ENCODE measurements at places on chromosomes 7 and 10.

DNA sequence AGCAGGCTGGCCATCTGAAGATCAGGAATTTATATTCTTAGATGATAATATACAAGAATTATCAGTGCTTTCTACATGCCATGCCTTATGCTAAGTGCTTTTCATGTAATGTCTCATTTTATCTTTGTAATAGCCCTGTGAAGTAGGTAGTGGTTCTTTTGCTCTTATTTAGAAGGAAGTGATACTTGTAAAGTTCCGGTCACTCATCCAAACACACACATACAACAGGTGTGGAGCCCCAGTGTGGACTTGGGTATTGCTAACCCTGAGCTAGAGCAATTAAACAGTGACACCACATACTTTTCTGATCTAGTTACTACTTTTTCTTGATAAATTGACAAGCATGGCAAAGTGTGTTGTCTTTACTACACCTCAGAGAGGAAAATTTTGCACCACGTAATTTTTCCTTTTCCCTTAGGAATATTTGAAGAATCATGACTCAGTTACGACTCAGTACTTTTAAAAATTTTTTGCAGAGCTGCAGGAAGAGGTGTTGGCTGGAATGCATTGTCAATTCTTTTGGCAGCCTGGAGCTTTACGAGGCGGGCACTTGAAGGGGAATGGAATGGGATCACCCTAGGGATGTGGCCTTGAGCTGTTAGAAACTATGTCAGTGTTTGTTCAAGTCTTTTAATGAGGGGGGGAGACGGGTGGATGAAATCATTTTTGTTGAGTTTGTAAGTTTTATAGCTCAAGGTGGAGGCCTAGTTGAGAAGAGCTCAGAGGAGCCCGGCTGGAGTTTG lies 212.5 kb upstream of the CELF2 start:
- DNase-seq: no peak

DNA sequence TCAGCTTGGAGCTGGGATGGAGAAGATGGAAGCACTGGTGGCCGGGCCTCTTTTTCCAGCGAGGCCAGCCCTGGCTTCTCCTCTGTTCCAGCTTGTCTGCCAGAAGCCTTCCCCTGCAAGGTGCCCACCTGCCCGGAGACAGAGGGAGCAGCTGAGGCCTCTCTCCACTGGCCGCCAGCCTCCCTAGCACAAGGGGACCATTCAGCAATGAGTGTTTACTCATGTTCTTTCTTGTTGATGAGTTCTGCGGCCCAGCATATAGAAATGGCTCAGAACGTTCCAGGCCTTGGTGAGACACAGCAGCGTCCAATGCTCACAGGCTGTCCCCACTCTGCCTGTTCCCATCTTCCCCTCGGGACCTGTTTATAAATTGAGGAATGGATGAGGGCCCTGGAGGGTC lies 47.3 kb downstream of the CHST3 start:
- no peak for DNase-seq

DNA sequence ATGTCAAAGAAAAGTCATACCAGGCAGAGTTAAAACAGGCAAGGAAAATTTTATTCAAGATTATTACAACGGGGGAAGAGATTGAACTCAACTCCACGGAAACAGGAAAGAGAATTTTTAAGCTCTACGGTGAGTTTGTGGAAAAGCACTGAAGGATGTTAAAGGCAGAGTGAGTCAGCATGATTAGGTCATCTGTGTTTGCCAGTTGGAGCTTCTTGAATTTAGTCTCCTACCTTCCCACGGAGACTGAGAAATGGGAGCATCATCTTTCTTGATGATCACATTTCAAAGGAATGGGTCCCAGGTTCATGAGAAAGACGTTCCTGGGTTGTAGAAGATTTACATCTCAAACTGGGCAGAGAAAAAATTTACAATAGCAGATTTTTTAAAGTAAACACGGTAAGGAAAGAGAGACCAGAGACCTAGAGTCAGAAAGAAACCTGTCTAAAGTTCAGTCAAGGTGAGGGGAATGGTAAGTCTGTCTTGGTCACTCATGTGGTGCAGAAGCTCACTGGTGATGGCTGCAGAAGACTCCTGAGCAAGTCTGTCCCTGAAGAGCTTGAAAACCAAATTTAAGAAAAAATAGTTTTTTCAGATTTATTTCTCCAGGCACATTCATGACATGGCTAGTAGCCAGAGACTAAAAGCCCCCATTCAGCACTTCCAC lies 516.9 kb upstream of the LRRN3 start:
- no peak for DNase-seq

GRCh38 chr10:121926157-121926556 lies 1.7 kb downstream of the ATE1 start:
- no peak for DNase-seq

GRCh38 chr7:122600042-122600441 lies 98.9 kb downstream of the RNF133 start:
- no peak for DNase-seq

DNA sequence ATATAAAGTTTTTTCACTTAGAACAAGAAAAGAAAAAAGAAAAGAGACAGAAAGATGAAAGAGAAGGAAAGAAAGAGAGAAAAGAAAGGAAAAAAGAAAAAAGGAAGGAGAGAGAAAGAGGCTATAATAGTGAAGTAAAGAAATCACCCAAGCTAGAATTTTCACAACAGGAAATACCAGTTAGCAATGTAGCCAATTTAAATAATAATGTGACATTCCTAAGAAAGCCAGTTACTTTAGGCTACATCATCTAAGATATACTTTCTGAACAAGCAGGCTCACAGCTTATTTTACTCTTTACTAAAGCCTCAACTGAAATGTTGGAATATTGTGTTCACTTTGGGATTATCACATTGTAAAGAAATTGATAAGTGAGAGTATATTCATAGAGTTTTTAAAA lies 53.6 kb downstream of the GPR37 start:
- DNase-seq: no peak

- DNase-seq: no peak
Measured at GRCh38 chr10:88090568-88091214, 227.3 kb downstream of the PTEN start.

DNA sequence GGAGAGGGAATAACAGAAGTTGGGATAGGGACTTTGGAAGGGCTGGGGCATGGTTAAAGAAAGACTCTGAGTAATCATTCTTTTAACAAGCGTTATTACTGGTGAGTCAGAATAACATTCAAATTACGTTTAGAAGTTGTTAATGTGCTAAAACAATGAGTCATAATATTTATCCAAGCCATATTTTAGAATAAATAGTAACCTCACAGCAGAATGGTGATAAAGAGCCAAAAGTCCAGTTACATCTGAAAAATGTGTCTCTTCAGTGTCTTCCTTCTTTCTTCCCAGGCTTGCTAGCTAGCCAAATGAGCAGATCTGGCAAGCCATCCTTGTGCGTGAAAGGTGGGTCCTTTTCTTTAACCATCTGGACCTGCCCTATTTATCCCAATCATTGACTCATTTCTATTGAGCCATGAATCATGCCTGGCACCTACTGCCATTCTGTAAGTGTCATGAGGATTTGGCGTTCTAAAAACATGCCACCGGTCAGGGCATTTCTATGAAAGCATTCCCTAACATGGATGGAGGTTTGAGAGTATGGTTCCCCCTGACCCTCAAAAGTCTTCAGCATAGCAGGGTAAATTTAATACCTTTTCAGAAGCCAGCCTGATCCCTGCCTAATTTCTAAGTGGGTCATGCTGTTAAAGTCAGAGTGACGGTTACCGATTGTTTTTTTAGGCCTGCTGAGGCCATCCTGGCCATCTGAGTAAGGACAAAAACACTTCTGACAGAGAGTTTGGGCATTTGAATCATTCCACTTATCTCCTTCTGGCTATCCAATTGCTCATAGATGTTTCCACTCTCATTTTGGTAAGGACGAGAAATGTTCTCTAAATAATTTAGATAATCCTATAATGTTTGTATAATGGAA lies 26.9 kb downstream of the MYPN start:
- DNase-seq: no peak

DNA sequence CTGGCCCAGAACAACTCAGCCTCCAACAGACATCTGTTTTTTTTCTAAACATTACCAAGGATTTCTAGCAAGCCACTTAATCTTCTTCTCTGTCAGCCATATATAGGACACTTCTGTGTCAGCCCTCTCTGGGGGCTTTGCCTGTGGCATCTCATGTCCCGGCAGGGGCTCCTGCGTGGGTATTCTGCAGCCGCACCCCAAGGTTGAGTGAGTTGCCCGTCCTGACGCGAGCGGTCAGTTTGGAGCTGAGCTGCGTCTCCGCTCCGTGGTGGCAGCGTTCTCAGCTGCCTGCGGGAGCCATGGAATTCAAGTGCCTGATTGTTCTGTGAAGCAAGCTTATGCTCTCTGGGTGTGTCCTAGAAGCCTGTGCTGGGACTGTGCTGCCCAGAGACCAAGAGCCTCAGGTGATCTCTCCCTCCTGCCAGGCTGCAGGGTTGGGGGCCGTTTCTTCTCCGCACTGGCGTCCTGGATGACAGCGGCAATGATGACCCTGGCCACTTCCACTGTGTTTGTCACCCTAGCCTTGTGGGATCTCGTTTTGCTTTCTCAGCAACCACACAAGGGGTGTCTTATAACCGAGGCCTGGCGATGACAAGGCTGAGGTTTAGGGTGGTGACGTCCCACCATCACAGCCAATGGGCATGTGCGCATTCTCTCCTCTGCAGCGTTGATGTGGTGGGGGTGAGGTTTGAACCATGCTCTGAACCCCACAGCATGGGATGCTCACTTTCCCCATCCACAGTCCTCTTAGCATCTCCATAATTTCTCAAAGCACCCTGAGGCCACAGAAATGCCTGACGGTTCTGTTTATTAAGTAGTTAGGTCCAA lies 612.6 kb upstream of the FOXK1 start:
- DNase-seq: no peak

- no peak for DNase-seq
Measured at GRCh38 chr10:124248056-124249045, 155.0 kb upstream of the CHST15 start.

GRCh38 chr10:44376472-44377099 lies 8.3 kb downstream of the CXCL12 start:
- no peak for DNase-seq

DNA sequence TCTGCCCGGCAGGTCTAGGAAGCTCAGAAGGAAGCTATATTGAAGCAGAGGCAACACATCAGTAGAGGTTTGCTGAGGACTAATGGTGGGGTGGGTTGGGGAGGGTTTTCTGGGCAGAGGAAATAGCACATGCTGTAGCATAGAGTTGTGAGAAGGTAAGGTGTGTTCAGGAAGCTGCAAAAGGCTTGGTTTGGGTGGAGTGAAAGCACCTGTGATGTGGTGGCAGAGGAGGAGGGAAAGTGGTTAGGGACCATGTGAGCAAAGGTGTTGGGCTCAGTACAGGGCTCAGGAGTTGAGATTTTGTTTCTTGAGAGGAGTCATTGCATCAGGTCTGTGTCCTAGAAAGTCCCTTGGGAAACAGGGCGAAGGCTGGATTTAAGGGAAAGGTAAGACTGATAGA lies 294.6 kb downstream of the SORCS3 start:
- DNase-seq: no peak

DNA sequence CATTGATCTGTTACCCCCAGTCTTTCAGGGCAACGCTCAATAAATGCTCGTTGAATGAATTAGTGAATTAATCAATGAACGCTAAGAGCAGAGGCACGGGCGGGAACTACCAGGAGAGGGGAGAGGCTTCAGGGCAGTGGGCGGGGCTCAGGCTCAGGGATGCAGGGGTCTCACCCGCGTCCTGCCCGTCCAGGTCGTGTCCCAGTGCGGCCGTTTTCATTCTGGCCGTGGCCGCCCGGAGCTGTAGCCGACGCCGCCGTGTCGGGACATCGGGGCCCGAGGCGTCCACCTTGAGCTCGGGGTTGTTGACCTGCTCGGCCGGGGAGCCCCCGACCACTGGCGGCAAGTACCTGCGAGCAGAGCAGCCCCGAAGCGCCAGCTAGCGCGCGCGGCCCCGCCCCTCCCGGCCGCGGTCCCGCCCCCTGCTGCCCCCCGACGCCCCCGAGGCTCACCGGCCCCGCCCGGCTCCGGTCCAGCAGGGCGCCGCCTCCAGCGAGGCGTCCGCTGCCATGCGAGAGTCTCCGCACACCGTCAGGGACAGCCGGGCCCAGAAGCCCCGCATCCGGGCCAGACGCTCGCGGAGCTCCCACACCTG lies 2.8 kb upstream of the GAL3ST4 start:
- DNase-seq: peak; percentile 34

DNA sequence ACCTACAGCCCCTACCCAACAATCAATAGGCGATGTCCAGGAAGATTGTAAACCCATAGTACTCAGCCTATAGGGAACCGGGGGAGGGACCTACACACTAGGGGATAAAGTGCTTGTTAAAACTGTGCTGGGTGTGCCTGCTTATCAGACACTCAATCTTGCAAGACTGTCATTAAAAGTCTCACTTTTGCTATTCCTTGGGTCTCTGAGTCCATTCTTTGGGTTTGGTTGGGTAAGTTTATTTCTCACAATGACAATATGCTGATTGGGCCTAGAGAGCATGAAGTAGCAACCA lies 45.6 kb downstream of the PTPRE start:
- DNase-seq: no peak

- no peak for DNase-seq
Measured at GRCh38 chr10:30124704-30125103, 65.3 kb upstream of the JCAD start.

- DNase-seq: no peak
Measured at GRCh38 chr10:88491314-88491713, 91.8 kb downstream of the RNLS start.

- peak; percentile 81 for DNase-seq
Measured at GRCh38 chr10:78292982-78293865, 259.6 kb downstream of the RPS24 start.

- DNase-seq: no peak
Measured at GRCh38 chr10:112811741-112812551, 138.1 kb upstream of the TCF7L2 start.

DNA sequence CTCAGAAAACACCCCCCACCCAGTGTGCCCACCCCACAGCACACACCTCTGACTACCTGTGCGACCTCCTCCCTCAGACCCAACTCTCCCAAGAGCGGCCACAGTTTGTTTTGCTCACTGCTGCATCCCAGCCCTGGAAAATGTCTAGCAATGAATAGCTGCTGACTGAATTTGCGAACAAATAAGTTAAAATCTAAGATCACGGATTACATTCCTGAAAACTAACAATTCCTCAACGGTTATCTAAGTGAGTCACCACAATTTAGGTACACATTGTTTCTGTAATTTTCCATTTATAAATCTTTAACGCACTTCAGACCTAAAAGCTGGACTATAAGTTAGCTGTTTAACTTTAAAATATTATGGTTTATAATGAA lies 235.2 kb downstream of the ZMYND11 start:
- no peak for DNase-seq

GRCh38 chr10:101079874-101080273 lies 18.1 kb downstream of the KAZALD1 start:
- peak; percentile 80 for DNase-seq

DNA sequence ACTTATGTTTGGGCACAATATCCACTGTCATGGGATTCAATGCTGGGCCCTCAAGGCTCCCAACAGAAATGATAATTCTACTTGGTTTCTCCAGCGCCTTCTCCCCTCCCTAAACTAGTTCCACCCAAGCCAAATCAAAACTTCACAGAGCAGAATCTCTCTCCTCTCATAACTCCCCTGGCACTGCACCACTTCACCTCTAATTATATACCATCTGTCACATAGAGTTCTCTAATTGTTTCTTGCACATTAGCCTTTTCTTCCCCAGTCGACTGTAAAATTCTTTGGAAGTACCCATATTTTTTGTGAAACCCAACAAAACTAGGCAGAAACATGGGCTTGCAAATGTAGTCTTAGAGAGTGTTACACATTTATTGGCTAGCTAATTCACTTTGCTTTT lies 8.1 kb downstream of the SGMS1 start:
- no peak for DNase-seq

- no peak for DNase-seq
Measured at GRCh38 chr10:19488592-19489280, 327.5 kb upstream of the PLXDC2 start.

Data from BE2C (cell line).